ENCODE measurements at places on chromosomes 13 and 19. TPM values are rescaled to one million over a fixed set of nuclear protein-coding genes. Genes with fewer than 3 reads are reported as not detected.
A peak's percentile ranks its signal among the peaks of the same experiment; 100 is the strongest.

ADPRHL1 gene
- 2.8 TPM for total RNA-seq

GRCh38 chr13:51153527-51153926 lies 42.5 kb upstream of the C13orf42 start:
- no peak for DNase-seq

DNA sequence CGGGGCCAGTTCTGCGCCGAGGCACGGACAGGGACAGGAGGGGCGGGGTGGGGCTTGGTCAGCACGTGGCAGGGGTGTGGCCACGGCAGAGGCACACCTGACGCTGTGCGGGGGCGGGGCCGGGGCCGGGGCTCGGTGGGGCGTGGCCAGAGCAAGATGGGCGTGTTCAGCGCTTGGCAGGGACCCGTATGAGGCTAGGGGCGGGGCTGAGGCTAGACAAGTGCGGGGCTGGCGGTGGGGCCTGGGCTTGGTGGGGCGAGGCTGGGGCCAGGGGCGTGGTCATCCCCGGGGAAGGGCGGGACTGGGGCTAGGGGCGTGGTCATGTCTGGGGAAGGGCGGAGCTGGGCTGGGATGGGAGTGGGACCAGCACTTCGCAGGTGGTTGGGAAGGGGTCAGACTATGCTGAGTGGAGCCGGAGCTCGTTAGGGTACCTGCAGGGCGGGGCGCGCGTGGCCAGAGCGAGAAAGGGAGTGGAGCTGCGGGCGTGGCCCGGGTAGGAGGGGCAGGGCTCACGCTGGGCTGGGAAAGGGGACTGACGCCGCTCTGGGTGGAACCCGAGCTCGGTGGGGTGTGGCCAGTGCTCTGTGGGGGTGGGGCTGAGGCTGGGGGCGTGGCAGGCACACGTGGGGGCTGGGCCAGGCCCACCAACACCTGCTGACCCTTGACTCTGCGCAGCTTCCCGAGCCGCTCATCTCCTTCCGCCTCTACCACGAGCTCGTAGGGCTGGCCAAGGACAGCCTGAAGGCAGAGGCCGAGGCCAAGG lies 12.8 kb downstream of the POLR2E start:
- DNase-seq, result peak; percentile 50

GRCh38 chr19:22735911-22736645 lies 47.9 kb downstream of the ZNF99 start:
- no peak for DNase-seq

GRCh38 chr13:111950697-111951096 lies 116.3 kb upstream of the SOX1 start:
- DNase-seq, result no peak

CEACAM7 gene
- total RNA-seq, result not detected

- DNase-seq, result no peak
Observed at GRCh38 chr13:60178327-60178726, 14.6 kb upstream of the DIAPH3 start.

TPTE2 gene
- total RNA-seq, result not detected

GRCh38 chr13:94317063-94317491 lies 162.4 kb downstream of the DCT start:
- no peak for DNase-seq

GRCh38 chr19:50580240-50580639 lies 12.0 kb upstream of the LRRC4B start:
- no peak for DNase-seq

DNA sequence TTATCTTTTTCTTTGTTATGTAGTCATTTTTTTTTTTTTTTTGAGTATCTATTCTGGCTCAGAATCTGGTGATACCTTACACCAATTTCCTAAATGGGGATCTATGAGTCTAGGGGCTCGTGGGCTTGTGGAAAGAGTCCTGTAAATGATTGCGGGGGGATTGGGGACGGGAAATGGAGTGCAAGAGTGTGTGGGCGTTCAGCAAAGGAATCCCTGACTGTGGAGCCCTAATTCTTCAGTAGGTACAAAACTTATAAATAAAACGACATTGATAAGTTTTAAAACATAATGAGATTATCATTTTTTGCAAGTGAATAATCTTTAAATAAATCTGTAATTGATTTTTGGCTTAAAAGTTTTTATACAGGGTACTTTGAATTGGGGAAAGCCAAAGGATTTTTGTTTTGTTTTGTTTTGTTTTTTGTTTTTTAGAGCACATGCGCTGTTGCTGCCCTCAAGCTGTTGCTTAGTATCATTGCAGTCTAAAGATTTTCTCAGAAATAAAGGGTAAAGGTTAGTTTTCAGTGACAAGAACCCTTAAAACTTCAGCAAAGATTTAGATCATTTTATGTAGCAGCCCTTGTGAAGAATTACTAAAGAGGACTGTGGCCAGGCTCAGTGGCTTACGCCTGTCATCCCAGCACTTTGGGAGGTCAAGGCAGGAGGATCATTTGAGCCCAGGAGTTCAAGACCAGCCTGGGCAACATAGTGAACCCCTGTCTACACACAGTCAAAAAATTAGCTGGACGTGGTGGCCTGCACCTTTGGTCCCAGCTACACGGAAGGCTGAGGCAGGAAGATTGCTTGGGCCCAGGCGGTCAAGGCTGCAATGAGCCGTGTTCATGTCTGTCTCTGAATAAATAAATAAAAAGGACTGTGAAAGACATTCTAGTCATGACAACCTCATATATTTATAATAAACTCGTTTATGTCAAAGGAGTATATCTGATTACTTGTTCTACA lies 1.7 kb downstream of the ERCC5 start:
- no peak for DNase-seq

GRCh38 chr19:24073807-24074206 lies 13.2 kb upstream of the ZNF254 start:
- DNase-seq, result no peak

GRCh38 chr13:30191491-30192100 lies 115.8 kb downstream of the KATNAL1 start:
- DNase-seq, result peak; percentile 44

HSD17B14 gene
- not detected for total RNA-seq

DNA sequence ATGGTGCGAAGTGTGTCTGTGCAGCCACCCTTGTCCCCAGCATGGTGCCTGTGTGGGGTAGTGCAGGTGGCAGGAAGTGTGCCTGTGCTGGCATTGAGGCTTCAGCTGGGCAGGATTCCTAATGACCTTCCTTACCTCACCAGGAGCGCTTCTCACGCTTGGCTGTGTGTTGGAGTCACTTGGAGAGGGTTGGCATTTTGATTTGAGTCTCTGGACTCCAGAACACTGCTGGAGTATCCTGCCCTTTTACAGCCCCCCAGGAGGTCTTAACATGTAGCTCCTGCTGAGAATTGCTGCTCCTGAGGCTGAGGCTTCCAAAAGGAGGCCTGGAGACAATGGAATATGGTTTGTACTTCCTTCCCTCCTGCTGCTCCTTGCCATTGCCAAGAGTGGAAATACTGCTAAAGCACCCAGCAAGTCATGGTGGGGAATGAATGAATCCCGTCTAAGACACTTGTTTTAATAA lies 87.1 kb downstream of the ARHGEF7 start:
- DNase-seq, result no peak

DNA sequence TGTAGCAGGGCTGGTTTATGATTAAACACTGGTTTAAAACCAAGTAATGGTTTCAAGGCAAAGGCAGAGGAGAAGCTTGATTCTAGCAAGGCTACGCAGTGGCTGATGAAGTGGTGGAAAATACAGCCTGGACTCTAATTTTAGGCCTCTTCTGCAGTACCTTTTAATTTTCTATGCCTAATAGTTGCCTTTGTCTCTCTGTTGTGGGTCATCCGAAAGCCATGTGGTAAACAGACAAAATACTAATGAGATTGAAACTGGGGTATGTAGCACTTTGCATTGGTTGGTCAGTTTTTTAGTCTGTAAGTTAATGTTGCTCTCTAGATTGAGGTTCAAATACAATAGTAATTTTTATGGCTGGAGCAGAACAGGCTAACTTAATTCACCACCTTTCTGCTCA lies 3.3 kb downstream of the LMO7 start:
- DNase-seq, result no peak

CYP2F1 gene
- not detected for total RNA-seq

DNA sequence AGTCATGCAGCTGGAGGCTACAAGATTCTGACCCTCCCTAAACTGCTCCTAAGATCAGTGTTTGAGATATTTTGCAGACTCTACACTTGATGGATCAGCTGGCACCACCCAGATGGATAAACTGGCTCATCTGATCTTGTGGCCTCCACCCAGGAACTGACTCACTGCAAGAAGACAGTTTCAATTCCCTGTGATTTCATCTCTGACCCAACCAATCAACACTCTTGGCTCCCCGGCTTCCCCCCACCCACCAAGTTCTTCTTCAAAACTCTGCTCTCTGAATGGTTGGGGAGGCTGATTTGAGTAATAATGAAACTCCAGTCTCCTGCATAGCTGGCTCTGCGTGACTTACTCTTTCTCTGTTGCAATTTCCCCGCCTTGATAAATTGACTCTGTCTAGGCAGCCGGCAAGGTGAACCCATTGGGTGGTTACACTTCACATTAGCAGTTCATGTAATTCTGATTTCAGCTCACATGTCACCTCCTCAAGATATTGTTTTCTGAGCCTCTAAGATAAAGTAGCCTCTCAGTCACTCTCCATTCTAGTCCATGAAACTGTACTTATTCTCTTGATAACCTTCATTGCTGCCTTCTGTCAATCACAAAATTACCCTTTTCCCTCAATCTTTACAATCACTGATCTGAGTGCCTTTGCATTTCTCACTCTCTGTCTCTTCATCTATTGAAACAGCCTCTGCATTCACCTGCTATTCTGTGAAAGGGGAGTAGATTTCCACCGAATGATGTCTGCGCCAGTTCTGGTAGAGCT lies 9.9 kb upstream of the FPR3 start:
- peak; percentile 41 for DNase-seq

- no peak for DNase-seq
Observed at GRCh38 chr19:2412449-2412848, 14.9 kb downstream of the TIMM13 start.

- DNase-seq, result no peak
Observed at GRCh38 chr13:111265006-111265700, 55.3 kb upstream of the TEX29 start.

KIR3DL1 gene
- not detected for total RNA-seq

CEACAM4 gene
- total RNA-seq, result not detected

GRCh38 chr13:31631071-31631470 lies 108.3 kb upstream of the RXFP2 start:
- DNase-seq, result peak; percentile 61

DNA sequence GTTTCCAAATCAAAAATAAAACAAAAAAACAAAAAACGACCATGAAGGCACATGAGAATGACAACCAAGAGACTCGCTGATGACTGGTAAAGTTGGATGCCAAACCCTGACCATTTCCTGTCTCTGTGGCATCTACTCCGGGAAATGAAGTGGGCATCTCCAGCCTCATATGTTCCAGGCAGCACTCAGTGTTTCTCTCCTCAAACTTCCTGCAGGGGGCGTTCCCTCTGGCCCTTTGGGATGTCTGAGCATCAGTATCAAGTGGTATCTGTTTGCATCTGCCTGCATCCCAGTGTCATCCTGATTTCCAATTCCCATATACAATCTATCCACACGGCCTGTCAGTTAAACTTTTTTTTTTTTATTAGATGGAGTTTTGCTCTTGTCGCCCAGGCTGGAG lies 9.8 kb upstream of the SIGLEC12 start:
- peak; percentile 19 for DNase-seq

- no peak for DNase-seq
Observed at GRCh38 chr13:95236774-95237173, 64.5 kb downstream of the ABCC4 start.

GRCh38 chr13:45103449-45103848 lies 16.9 kb upstream of the GTF2F2 start:
- DNase-seq, result no peak

C5AR1 gene
- not detected for total RNA-seq

ATP8B3 gene
- not detected for total RNA-seq

RNF126 gene
- total RNA-seq, result 23.5 TPM

- DNase-seq, result no peak
Observed at GRCh38 chr13:76632401-76633044, 253.7 kb downstream of the KCTD12 start.

CLASRP gene
- 22.7 TPM for total RNA-seq

- no peak for DNase-seq
Observed at GRCh38 chr13:109802936-109803335, 16.6 kb upstream of the IRS2 start.

DNA sequence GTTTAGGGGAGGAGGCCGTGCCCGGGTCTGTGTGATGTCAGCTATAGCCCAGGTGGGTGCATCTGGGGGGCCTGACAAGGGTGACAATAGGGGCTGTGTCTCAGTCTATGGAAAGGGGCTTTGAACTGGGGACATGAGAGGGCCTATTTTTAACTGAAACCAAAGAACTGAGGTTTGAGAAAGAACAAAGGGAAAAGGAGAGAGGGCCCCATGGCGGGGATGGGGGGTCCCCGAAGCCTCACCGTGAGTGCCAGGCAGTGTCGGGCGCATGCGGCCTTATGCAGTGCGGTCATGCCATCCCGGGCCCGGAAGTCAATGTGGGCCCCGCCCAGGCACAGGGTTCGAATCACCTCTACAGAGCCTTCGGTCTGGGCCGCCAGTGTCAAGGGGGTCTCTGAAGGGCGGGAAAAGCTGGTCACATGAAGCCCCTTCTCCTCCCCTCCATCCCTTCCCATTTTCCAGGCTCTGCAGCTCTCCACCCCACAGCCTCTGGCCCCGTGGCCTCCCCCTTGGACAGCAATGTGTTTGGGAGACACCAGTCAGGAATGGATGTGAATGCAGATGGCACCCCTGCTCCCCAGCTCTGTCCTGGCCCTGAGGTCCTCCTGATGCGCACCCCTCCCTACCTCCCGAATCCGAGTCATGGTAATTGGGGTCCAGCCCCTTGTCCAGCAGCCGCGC lies 5.9 kb downstream of the SHANK1 start:
- DNase-seq, result no peak

CALR3 gene
- not detected for total RNA-seq

SHC2 gene
- not detected for total RNA-seq

- DNase-seq, result peak; percentile 11
Observed at GRCh38 chr19:7004313-7004931, 16.8 kb downstream of the MBD3L2B start.

CRX gene
- not detected for total RNA-seq

CCDC194 gene
- not detected for total RNA-seq

CLDN10 gene
- total RNA-seq, result not detected

- DNase-seq, result no peak
Observed at GRCh38 chr19:14542711-14543328, 13.4 kb downstream of the TECR start.

FREM2 gene
- not detected for total RNA-seq

ARGLU1 gene
- 89.4 TPM for total RNA-seq

SLITRK5 gene
- total RNA-seq, result 0.16 TPM

ZNF534 gene
- not detected for total RNA-seq

DNA sequence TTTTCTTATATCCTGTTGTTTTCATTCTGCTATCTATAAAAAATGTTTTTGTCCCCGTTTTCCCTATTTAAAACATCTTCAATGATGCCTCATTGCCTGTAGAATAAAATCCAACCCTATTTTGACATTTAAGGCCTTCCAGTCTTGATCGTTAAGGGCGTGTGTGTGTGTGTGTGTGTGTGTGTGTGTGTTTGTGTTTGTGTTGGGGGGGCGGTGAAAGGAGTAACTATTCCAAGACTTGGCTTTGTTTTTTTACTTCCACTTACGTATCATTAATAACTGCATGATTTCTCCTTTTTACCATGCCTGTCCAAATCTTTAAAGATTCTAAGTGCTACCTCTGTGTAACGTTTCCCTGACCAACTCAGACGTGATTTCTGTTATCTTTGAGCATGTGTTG lies 784 bp downstream of the PIBF1 start:
- DNase-seq, result peak; percentile 13

Measured in MG63 (cell line).